ENCODE measurements at places on chromosomes 2 and 18.

- no peak for DNase-seq
These were observed 972 bp downstream of the IL1R1 start for GRCh38 chr2:102143450-102143985.

DNA sequence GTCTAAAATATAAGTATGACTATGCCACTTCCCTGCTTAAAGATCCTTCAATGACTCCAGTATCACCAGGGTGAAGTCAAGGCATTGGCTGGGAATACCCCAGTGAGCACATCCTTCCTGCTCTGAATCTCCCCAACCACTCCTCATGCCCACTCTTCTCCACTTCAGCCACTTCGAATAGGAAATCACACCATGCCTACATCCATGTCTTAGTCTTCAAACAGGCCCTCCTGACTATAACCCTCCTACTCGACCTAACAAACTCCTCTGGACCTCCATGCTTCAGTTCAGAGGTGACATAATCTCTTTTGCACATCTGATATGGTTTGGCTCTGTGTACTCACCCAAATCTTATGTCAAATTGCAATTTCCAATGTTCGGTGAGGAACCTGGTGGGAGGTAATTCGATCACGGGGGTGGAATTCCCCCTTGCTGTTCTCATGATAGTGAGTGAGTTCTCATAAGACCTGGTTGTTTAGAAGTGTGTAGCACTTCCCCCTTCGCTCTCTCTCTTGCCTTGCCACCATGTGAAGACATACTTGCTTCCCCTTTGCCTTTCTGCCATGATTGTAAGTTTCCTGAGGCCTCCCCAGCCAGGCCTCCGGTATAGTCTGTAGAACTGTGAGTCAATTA is 87.8 kb upstream of the TFCP2L1 start:
- DNase-seq = no peak

- no peak for DNase-seq
These were observed at the start of gene COLEC11 for GRCh38 chr2:3594493-3595281. TSS of gene COLEC11 (plus strand) at chr2:3595112. CDS start at chr2:3604341, 9,229 bp downstream.

DNA sequence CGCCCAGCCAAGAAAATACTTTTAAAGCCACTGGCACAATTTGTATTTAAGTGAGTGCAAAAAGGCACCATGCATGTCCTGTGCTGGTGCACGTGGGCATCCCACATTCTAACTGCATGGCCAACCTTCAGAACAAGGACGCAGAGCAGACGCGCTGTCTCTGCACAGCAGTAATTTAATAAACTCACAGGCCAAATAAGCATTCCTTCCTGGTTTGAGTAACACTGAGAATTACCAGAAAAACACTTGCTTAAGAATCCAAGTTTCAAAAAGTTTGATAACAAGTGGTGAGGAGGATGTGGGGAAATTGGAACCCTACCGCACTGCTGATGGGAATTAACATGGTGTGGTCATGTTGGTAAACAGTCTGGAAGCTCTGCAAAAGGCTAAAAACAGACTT is 38.7 kb downstream of the RPL31 start:
- no peak for DNase-seq

DNA sequence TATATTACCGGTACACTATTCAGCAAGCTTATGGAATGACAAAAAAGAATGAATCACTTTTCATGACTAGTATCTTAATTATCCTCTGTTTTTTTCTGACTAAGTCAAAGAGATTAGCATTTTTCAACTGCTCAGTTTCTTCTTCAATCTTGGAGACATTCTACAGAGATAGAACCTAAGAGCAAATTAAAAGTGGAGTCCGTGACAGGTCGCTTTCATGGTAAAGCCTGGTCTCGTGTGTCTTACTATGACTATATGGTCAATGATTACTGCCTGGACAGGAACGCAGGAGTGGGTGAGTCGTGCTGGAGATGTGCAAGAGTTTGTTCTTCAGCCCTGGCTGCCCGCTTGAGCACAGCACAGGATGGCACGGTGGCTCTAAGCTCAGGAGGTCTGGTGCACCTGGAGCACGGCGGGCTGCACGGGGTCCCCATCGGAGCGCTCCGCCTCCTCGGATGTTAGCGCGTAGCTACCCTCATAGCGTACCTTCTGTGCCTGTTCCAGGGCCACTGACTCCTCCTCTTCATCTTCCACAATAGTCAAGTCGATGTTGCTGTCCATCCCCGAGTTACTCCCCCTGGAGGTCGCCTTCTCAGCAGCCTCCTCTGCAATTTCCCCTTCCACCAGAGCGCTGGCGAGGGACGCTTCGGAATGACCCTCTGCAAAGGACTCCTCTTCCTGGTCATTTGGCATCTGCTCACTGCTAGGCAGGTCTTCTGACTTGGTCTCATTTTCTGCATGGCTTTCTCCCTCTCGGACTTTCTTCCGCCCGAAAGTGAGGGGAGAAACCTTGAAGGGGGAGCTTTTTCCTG is 11.1 kb downstream of the CAVIN2 start:
- DNase-seq = no peak

DNA sequence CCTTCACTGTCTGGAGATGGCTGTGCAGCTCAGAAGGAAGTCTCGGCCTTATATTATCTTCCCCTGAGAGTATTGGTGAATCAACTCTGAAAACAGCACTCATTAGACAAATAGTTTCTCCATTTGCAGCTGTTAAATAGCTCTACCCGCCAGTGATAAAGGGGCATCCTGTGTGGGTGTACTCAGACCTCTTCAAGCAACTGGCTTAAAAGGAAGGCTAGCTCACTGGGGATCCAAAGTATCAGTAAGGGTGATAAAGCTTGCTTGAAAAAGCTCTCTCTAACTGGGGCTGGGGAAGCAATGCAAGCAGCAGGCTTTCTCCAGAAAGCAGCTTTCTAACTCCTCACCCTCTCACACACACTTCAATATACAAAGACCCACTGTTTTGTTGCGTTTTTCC is 64.9 kb upstream of the PSMD14 start:
- DNase-seq = no peak

DNA sequence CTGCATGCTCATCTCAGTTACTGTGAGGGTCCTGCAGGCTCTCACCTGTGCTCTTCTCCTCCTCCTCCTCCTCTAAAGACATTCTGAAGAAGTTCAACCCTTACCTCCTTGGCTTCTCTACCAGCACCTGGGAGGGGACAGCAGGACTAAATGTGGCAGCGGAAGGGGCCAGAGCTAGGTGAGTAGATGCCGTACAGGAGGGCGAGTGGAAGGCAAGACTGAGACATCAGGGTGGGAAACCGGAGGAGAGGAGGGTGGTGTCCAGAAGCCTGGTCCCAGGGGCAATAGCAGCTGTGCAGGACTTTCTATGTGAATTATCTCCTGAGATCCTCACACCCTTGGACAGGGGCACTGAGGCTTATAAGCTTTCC is 124.9 kb downstream of the PLB1 start:
- DNase-seq = no peak

DNA sequence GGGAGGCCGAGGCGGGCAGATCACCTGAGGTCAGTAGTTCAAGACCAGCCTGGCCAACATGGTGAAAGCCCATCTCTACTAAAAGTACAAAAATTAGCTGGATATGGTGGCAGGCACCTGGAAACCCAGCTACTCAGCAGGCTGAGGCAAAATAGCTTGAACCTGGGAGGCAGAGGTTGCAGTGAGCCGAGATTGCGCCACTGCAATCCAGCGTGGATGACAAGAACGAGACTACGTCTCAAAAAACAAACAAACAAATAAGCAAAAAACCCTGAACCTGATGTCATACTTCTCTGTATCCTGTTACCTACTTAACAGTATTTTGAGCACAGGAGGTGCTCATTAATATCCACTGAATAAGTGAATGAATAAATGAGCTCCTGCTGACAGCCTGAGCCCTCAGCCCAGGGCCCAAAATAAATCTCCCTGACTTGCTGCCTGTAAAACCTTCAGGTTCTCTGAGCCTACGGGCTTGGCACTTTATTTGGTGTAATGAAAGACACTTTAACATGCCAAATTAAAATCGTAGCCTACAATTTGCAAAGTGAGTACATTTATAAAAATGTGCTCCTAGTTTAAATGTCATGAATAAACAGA is 215.1 kb downstream of the ZNF385B start:
- no peak for DNase-seq

DNA sequence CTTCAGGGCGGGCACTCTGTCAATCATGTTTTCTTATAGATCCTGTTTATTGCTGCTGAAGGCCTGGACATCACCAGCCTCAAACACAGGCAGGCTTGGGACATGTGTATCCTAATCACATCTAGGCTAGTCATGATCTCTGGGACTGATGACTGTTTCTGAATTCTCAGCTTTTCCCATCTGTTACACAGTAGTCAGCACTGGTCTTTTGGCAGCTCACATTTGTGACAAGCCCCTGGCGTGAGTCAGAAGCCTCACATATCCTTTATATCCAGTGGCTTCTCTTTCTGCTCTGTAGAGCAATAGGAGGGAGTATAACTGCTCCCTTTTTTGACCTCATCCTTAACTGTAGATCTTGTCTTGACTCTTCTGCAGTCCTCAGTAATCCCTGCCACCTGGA is 4.5 kb downstream of the SEMA4F start:
- no peak for DNase-seq

DNA sequence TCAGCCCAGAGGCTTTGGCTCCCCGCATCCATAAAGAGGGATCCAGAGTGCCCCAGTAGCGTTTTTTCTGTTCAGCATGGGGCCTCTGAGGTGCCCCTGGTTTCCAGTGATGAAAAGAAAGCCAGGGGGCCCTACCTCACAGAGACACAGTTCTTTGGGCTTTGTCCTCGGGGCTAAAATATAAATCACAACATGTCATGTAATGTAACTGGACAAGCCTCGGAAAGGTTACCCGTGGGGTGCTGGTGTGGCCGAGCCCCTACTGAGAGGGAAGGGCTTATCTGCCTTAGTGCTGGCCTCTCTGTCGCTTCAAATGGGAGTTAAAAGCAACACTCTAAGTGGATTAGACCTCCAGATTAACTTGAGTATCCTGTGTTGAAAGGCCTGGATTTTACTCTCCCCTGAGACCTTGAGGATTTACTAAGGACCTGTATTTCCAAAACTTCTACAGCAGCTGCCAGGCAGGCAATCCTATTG is 251.6 kb upstream of the APCDD1 start:
- no peak for DNase-seq

DNA sequence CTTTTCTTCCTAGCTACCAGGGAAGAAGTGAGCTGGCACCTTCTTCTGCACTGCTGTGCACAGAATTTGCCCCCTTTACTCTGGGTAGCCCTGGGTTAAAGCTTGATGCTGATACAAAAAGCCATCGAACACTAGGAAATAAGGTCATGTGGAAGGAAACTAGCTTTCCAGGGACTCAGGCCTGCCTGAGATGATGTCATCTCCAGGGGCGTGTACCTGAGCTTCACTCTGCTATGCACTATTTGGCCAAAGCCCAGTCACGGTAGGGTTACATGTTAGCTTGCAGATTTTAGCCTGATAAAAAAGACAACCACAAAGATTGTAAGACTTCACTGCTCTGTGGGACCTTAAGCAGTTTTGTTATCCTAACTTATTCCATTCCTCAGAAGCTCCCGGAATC is 20.4 kb downstream of the EDAR start:
- DNase-seq = no peak

DNA sequence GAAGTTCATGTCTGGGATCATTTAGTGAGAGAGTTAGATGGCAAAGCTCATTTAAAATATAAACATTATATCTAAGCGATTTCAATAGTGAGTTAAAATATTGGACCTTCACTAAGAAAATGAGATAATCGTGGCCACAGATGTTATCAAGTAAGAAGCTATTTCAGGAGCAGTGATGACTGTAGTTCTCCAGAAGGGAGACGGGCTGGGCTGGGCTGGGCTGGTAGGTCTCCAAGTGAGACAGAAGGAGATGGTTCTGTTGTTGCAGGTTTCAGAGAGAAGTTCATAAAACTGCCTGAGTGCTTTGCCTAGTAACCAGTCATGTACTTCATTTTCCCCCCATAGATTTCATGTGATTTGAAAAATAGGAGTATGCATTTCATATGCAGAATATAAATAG is 130.1 kb upstream of the DAPL1 start:
- DNase-seq = no peak

DNA sequence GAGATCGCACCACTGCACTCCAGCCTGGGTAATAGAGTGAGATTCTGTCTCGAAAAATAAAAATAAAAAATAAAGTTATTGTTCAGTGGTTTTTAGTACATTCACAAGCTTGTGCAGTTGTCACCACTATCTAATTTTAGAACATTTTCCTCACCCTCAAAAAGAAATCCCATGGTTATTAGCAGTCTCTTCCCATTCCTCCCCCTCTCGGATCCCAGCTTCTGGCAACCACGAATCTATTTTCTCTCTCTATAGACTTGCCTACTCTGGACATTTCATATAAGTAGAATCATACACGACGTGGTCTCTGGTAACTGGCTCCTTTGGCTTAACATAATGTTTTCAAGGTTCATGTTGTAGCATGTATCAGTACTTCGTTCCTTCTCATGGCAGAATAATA is 38.6 kb downstream of the CABLES1 start:
- DNase-seq = no peak

- DNase-seq = no peak
These were observed 10.8 kb upstream of the ERMN start for GRCh38 chr2:157336137-157337010.

- no peak for DNase-seq
These were observed 155.1 kb upstream of the RASGRP3 start for GRCh38 chr2:33321236-33321771.

DNA sequence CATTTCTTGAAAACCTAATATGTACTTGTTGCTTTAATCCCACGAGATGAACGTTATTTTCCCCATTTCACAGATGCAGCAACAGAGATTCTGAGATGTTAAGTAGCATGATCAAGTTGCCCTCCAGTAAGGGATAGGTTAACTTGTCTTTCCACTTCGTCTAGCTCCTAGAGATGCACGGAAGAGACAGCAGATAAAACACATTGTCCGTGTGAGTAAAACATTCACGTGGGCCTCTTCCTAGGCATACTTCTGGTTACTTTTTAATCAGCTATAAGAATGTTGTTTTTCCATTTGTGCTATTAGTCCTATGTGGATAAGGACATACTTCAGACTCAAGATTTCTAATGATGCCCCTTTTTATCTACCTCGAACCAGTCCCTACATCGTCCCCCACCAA is 1.2 kb upstream of the ARHGAP28 start:
- no peak for DNase-seq

DNA sequence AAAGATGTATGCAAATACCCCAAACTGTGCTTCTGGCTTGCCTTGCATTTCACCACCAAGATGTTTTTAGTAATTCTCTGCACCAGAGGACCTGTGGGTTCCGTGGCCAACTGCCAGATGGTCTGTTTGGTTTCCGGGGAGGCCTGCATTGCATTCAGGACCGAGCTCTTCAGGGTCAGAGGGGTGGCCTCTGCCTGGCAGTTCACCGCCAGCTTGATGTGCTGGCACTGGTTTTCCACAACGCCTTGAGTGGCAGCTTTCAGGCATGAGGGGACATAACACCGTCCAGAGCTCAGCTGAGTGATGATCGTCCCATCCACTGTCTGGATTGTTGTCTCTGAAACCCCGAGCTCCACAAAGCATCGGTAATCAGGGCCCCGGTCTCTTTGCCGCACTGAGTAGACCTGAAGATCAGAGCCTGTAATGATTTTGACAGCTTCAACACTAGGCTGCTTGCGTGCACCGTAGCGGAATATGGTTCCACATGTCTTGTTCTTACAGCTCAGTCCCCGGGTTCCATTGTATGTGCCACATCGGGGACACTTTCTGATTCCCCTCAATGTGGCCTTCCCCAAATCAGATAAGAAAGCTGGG is 9.4 kb downstream of the C2orf42 start:
- no peak for DNase-seq

GRCh38 chr2:74052732-74053710 is 68.3 kb downstream of the TET3 start:
- DNase-seq = no peak

All from esophagus squamous epithelium (tissue), 5 donors.